Activated T-helper 2 cell treated with anti-CD3 and anti-CD28 coated beads, Interferon-gamma antibody, Interleukin-2, Interleukin-4, amounts not matched to agents 10 μg/mL and 5 μg/mL and 100 μg/mL, durations not matched to agents 14 hours and 24 hours and 36 hours (primary cell): ENCODE measurements at places on chromosomes 1 and 21.

GRCh38 chr1:172642970-172643369 is 15.9 kb upstream of the FASLG start:
- DNase-seq = no peak

GRCh38 chr1:209107535-209107934 is 476.0 kb upstream of the CAMK1G start:
- DNase-seq = no peak

DNA sequence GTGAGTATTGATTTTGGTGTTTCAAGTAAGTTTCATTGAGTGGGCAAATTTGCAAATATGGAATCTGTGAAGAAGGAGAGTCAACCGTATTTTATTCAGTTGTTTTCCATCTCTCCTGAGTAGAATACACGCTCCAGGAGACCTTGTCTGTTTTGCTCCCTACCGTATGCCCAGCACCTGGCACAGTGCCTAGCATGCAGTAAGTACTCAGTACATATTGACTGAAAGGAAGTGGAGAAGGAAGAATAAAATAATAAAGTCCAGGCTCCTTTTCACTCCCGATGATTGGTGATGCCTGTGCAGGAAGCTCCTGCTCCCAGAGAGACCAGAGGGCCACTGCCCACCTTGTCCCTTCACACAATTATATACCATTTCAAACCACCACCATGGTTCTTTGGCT is 59.4 kb upstream of the NEK2 start:
- no peak for DNase-seq

DNA sequence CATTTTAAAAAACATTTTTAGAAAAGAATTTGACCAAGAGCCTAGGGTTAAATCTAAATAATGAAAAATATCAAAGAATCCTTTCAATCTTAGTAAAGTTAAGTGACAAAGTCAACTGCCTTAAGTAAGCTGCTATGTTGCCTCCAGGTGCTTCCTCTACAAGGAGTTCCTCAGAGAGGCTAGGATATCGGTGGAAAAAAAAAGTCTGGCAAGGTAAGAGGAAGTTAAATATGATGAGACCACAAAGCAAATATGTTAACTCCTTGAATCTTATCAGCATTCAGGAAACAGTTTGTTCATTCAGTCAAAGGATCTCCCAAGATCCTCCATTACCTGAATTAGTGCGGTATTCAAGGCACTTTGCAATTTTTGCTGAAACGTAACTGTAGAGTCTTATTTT is 563.5 kb downstream of the PTPRC start:
- no peak for DNase-seq

GRCh38 chr1:205536759-205537361 is 32.4 kb downstream of the CDK18 start:
- no peak for DNase-seq

- no peak for DNase-seq
Observed at GRCh38 chr1:154725865-154726264, 117.9 kb upstream of the ADAR start.

DNA sequence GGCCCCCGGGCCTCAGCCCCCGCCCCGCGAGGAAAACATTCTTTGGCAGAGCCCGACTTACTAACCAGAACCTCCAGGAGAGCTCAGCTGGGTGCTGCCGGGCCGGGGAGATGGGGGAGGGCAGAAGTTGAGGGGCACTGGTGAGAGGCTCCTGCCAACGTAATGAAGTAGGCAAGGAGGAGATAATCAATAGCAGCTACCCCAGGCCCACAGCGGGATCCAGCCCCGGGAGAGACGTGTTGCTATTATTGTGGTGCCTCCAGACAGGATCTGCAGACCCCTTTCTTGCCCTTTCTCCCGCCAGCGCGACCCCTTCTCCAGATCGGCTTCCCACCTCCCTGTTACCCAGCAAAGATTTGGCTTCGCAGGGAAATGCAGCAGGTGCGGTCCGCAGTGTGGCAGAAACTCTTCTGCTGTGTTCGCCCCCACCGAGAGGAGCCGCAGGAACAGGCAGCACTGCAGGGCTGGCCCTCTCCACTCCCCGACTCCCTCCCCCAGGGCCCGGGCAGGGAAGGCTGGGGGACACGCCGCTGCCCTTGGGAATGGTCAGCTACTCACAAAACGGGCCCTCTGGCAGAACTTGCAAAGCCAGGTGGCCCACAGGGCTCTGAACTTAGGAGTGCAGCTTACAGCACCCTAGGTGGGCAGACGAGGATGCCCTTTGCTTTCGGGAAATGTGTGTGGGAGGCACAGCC is 1.5 kb upstream of the KCNA2 start:
- no peak for DNase-seq

GRCh38 chr1:210535761-210536160 is 207.1 kb downstream of the HHAT start:
- no peak for DNase-seq

DNA sequence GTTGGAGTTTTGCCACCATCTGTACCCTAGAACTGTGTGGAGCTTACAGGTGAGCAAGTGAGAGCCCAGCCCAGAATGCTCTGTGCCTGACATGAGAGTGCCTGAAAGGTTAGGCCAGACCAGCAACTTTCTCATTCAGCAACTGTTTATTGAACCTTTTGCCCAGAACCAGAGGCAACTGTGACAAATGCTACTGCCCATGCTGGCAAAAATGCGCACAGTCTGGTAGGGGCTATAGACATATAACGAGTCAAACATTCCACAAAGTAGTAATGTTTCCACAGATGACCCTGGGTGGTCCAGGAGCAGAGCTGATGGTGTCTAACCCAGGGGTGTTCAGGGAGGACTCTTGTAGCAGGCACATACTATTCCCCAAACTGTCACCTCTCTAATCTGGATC is 56.0 kb upstream of the GCLM start:
- DNase-seq = no peak

DNA sequence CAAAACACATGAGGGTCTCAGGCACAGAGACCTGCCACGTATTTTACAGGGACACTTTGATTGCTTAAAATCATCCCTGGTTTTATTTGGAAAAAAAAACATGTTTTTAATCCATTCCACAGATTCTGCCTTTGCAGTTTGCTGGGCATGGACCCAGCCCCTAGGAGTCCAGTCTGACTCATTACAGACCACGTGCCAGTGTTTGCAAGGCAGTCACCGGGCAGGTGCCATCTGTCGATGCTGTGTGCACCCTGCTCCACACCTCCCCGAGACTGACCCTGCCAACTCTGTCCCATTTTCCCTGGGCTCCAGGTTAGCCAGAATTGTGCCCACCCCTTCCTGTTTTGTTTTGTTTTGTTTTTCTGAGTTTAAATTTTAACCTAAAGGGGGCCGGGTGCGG is 148.4 kb upstream of the TMEM51 start:
- DNase-seq = no peak

GRCh38 chr21:17746920-17747319 is 72.2 kb downstream of the C21orf91 start:
- DNase-seq = no peak

DNA sequence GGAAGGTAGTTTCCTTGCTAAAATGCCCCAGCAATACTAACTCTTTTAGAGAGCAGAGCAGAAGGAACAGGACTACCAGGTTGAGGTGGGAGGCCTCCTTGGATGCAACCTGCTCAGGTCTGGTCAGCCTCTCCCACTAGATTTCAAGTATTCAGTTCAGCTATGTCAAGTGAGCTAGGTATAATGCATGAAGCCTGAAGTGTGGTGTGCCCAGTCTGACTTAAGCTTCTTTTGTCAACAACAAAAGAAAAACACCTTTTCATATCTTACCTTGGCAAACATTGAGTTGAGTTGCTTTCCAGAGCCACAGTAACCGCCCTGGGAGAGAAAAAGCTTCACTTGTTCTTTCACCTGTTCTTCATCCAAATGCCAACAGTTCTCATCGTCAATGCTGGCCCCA is 47.8 kb downstream of the UROD start:
- DNase-seq = no peak

DNA sequence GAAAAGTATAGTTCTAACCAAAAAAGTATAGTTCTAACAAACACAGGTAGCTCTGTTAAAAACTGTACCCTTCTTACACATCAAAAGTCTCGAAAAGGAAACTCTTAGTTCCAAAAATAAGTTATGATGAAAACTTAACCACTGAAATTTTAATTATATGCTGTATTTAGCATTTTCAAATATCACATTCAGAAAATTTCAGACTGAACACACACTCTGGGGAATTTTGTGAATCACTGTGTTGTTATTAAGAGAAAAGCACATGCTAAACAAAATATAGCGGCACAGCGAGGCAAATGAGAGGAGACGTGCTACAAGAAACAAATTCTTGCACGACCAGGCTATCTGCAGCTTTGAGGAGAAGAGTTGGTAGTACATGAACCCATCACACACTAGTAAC is 30.4 kb downstream of the VAV3 start:
- no peak for DNase-seq

DNA sequence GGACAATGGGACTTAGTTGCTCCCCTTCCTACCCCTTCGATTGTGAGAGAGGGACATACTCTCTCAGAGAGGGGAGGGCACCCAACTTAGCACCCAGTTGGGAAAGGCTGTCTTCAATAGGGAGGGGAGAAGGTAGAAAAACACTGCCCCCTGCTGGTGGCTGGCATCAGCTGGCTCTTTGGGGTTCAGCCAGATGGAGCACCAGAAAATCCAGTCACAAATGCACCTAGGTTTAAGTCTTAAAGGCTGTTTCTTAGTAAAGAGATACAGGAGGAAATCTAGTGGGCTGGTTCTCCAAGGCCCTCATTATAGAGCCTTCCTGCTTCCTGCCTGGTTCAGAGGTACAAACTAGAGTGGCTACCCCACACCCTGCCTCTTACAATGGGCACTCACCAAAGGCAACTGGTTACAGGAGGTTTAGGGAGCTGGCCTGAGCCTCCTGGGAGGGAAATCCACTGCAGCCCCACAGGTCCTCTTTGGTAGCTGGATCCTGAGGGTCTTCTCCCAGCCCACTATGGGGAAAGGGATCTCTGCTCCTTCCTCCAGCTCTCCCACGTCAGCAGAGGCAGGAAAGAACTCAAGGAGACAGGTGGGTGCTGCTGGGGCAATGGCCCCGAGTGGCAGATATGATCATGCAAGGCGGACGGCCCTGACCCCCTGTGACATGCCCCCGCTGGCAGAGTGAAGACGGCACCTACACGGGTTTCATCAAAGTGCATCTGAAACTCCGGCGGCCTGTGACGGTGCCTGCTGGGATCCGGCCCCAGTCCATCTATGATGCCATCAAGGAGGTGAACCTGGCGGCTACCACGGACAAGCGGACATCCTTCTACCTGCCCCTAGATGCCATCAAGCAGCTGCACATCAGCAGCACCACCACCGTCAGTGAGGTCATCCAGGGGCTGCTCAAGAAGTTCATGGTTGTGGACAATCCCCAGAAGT is 28.3 kb downstream of the EIF2D start:
- peak; percentile 69 for DNase-seq

DNA sequence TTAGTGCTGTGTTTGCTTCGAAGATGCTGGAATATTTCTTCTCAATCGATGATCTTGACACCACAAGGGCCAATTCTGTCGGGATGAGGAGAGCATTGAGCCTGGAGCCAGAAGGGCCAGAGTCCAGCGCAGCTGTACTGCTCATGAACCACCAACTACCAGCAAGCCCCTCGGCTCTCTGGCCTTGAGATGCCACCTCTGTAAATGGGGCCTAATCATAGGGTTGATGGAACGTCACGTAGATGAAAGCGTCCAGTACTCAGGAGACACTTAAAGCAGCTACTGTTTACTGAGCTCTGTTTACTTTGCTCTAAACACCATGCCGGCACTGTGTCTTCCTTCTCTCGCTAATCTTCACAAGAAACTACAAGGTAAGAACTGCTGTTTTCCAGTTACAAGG is 26.3 kb downstream of the CCDC185 start:
- no peak for DNase-seq

DNA sequence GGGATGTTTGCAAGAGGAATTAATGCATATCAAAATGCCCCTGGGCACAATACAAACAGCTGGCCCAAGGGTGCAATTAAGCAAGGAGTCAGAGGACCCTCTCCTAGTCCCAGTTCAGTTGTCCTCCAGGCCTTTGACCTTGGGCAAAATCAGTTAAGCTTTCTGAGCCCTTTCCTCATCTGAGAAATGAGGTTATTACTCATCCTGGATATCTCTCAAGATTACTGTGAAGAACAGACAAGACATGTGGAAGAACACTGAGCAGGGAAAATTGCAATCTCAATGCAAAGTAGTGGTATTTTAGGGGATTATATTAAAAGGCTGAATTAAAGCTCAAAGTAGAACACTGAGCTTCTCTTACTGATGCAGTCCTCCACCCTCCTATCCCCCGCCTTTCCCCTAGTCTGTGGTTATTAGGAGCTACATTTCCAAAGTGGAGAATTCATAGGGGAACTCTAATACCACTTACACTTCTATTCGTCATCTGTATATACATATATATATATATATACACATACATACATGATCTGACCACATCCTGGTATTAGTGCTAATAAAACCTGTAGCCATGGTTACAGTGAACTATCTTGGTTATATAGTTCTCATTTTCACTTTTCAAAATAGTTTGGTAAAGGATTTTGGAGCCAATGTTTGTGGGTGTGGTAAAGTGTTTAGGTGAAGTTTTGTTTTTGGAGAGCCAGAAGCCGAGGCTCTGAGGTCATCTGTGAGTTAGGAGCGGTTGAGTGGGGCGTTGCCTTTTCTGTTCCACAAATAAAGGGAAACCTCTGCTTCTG is 18.1 kb downstream of the KIAA0040 start:
- no peak for DNase-seq

DNA sequence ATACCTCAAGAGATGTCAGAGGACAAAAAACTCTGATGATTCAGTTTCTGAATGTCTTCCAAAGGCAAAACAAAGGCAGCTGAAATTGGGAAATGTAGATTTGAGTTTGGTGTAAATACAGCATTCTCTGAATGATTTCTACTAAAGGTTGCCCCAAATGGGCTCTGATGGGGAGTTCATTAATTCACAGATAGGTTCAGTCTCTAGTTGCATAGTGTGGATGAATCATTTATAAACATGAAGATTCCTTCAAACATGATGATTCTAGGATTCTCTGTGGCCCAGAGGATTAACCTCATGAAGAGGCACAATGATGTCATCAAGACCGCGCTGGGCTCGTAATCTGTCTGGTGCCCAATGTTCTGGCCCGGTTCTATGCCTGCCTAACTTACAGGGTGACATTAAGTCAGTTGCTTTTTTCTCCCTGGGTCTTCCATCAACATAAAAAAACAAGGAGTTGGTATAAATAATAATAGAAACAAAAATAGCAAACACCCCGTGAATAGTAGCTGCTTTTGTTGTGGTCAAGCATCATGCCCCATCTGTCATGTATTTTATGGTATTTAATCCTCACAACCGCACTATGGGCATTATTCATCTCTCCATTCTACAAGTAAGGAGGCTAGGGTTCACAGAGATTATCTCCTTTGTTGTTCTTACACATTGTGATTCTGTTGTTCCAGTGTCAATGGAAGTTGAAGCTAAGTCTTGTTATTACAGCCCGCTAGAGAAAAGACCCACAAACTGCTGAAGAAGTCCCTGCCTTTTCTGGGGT is 509.6 kb upstream of the USP24 start:
- no peak for DNase-seq
